ENCODE measurements at places on chromosomes 2 and 18.

GRCh38 chr18:28607991-28608390 lies 431.1 kb upstream of the CDH2 start:
- no peak for DNase-seq

DNA sequence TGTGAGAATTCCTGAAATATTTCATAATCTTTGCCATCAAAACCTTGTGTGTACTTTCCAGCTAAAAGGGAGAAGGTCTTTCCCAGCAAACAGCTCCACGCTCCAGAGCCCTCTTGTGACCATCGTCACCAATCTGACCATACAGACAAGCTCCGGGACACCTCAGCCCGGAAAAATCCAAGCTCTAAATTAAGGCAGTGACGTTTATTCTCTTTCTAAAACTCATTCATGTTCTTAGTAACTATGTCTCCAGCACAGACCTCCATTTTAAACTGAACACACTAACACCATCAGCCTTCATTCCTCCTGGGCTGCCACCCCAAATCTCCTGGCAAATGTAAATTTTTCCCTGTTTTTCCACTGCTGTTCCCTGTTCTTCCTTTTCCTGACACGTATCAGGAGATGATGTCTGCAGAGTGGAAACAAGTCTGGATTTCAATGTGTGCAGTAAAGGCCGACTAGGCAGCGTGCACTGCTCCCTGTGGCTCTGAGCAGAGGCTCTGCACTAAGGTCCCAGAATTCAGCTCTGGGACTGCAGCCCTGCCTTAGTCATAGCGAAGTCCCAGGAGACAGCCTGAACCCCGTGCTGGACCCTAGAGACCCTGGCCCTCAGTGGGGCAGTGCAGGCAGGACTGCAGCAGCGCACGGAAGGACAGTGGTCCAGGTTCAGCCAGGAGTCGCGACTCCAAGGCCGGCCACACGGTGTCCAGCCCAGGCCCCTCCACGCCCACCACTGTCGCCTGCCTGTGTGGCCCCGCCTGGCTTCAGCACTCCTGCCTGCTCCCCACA lies 452.5 kb upstream of the SALL3 start:
- DNase-seq = no peak

DNA sequence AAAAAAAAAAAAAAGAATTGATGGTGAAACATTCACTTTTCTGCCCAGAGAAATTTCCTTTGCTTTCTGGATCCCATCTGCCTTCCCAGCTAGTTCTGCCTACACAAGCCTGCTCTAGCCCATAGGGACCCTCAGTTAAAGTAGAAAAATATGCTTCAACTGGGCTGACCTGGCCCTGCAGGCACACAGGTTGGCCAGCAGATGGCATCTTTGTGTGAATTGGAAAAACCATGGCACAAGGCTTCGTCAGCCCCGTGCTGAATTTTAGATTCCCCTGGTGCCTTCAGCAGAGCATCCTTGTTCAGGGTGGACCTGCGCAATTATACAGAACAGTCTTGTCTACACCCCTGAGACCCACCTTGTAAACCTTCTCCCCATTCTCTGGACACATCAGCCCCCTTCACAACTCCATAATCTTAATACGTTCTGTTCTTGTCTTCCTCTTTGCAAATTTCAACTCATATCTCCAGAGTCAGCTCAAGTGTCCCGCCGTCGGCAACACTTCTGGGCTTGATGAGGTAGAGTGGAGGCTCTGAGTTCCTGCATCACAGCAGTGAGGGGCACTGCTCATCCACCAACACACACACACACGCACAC lies 114.5 kb downstream of the INSIG2 start:
- DNase-seq = no peak

GRCh38 chr18:46915800-46916550 lies 1.3 kb downstream of the PIAS2 start:
- no peak for DNase-seq

GRCh38 chr2:27390822-27391679 lies 10.5 kb upstream of the ZNF513 start:
- no peak for DNase-seq

DNA sequence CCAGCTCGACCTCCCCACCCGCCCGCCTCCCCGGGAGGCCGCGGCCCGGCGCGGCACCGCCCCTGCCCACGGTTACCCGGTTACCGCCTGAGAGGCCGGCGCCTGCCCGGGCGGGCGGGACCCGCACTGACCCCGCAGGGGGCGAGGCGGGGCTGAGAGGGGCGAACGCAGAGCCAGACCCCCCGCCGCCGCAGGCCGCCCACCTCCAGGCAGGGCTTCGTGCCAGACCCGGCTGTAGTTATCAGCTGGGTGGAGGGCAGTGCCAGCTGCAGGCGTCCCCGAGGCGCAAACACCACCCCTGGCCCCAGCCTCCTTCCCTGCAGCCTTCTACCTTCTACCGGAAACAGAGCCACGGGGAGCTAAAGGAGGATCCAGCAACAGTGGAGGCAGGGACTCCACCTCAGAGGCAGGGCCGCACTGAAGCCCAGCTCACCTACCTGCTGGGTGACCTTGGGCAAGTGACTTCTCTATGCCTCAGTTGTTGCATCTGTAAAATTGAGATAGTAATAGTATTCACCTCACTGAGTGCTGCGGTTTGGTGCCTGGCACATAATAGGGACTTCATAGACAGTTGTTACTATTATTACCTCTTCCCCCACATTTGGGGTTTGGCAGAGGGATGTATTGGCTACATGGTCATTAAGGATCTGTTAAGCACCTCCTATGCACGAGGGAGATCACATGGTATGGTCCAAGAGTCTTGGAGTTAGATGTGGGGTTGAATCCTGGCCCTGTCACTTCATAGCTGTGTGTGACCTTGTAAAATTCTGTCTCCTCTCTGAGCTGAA lies 231.6 kb upstream of the SMAD2 start:
- DNase-seq = no peak

GRCh38 chr2:74944987-74945787 lies 13.3 kb upstream of the POLE4 start:
- DNase-seq = no peak

Data from left forelimb (tissue), 1 donor.